T-cell (primary cell): ENCODE measurements at places on chromosomes 4 and X.

- DNase-seq: no peak
- H3K27ac ChIP-seq: no peak overlapping the region
- H3K4me1 ChIP-seq: no peaks in the 10 kb centered on the region
Measured at GRCh38 chr4:140666889-140667614, 89.1 kb downstream of the TBC1D9 start.

- no peaks in the 10 kb centered on the region for H3K4me1 ChIP-seq
- no peaks in the 10 kb centered on the region for H3K36me3 ChIP-seq
- DNase-seq: no peak
- no peak overlapping the region for H3K27ac ChIP-seq
- no peaks in the 10 kb centered on the region for H3K27me3 ChIP-seq
Measured at GRCh38 chr4:41160856-41161255, 53.5 kb downstream of the APBB2 start.

GRCh38 chr4:161555689-161556660, 607.8 kb downstream of the FSTL5 start:
- no peak overlapping the region for H3K4me3 ChIP-seq
- no peaks in the 10 kb centered on the region for H3K4me1 ChIP-seq
- DNase-seq: no peak
- H3K36me3 ChIP-seq: no peaks in the 10 kb centered on the region

DNA sequence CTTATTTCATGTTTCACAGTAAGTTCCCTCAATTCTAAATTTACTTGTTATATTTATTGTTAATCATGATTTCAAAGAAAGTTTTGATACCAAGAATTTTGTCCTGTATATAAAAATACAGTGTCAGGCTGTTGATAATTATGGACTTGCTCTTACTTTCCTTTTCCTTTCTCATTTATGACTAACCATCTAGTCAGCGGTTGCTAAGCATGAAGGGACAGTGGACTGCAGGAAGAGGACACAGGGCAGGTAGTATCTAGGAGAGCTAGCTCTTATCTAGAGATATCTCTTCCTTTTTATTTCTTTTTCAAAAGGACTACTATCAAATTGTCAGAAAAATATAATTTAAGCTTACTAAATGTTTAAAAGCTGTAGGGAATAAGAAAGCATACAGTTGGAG, 1.6 kb downstream of the OPRPN start:
- H3K36me3 ChIP-seq: no peaks in the 10 kb centered on the region
- no peak overlapping the region for H3K4me3 ChIP-seq
- H3K27ac ChIP-seq: no peak overlapping the region
- no peak for DNase-seq

GRCh38 chr4:85051526-85051925, 85.0 kb upstream of the WDFY3 start:
- H3K27me3 ChIP-seq: peaks cover 2% of the 10 kb centered on the region
- no peaks in the 10 kb centered on the region for H3K36me3 ChIP-seq
- H3K4me3 ChIP-seq: no peak overlapping the region
- H3K27ac ChIP-seq: no peak overlapping the region
- no peak for DNase-seq
- no peaks in the 10 kb centered on the region for H3K4me1 ChIP-seq

DNA sequence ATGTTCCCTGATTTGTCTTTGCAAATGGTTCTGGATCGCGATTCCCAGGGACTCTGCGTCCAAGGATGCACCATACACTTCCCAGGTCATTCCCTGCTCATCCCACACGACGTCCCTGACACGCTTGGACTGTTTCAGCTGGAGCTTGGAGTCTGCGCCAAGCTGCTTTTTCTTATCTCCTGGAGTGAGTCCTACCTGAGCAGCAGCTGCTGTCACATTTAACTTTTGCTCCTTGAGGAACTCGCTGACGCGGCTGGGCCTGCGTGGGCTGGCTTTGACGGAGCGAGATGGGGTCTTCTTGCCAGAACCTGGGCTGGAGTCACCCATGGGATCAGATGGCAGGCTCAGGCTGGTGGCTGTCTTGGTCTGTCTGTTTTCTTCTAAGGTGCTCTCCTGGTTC, 59.6 kb downstream of the GPRIN3 start:
- peaks cover 21% of the 10 kb centered on the region for H3K4me1 ChIP-seq
- H3K36me3 ChIP-seq: peaks cover 6% of the 10 kb centered on the region
- H3K4me3 ChIP-seq: no peak overlapping the region
- no peak overlapping the region for H3K27ac ChIP-seq
- DNase-seq: no peak

GRCh38 chrX:154378059-154378798, 866 bp upstream of the EMD start:
- peaks cover 10% of the 10 kb centered on the region for H3K4me1 ChIP-seq
- peaks cover 3% of the 10 kb centered on the region for H3K36me3 ChIP-seq
- H3K27ac ChIP-seq: peak overlapping the region; percentile 92
- no peaks in the 10 kb centered on the region for H3K27me3 ChIP-seq

DNA sequence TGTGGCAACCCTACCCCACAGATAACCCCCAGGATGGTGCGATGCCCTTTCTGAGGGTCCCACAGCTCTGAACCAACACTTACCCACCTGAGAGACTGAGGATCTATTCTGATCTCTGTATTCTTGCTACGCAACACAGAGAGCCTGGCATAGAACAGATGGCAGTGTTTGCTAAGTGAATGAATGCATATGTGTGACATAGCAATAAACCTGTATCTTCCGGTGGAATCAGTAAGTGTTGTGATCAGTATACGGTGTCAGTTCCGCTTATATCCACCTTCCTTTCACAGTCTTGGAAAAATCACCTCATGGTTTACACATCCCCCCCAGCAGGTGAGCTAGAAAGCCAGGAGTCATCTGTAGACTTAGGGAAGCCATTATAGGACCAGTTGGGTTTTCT, 5.9 kb upstream of the HSD17B10 start:
- H3K27me3 ChIP-seq: peaks cover 10% of the 10 kb centered on the region
- DNase-seq: no peak
- no peaks in the 10 kb centered on the region for H3K4me1 ChIP-seq
- no peak overlapping the region for H3K4me3 ChIP-seq

GRCh38 chrX:133490955-133491354, 75.7 kb upstream of the GPC4 start:
- no peak overlapping the region for H3K4me3 ChIP-seq
- H3K27me3 ChIP-seq: no peaks in the 10 kb centered on the region
- H3K36me3 ChIP-seq: no peaks in the 10 kb centered on the region
- H3K4me1 ChIP-seq: no peaks in the 10 kb centered on the region
- no peak overlapping the region for H3K27ac ChIP-seq
